ENCODE measurements at places on chromosomes 5 and 9.

GRCh38 chr5:124742983-124743601, 3.3 kb downstream of the ZNF608 start:
- DNase-seq = peak; percentile 92

DNA sequence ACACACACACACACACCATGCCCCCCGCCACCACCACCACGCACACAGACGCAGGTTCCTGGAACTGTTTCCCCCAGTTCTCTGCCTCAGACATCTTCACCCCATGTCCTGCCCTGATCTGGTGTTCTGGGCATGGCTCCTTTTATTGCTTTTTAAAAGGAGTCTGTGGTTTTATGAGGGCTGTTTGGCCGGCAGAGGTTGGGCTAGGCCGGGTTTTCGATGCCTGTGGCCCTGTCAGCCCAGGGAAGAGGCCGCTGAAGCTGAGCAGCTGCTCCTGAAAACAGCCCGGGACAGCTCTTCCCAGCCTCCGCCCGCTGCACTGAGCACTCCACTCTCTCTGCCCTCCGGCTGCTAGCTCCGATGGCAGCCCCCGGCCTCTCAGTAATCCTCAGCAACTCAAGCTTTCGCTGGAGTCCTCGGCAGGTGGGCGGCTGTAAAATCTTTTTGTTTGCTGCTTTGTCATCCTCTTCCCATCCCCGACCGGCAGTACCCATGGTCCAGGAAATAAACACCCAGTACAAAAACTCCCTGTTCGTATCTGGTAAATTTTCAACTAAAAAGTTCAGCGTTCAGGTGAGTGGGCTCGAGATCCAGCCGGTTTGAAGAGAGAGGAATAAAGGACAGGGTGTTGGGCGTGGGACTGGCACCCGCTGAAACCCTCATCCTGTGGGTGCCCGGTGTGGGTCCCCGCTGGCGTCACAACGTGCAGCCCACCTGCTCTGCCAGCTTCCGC, 103.0 kb upstream of the ERCC6L2 start:
- DNase-seq = no peak

DNA sequence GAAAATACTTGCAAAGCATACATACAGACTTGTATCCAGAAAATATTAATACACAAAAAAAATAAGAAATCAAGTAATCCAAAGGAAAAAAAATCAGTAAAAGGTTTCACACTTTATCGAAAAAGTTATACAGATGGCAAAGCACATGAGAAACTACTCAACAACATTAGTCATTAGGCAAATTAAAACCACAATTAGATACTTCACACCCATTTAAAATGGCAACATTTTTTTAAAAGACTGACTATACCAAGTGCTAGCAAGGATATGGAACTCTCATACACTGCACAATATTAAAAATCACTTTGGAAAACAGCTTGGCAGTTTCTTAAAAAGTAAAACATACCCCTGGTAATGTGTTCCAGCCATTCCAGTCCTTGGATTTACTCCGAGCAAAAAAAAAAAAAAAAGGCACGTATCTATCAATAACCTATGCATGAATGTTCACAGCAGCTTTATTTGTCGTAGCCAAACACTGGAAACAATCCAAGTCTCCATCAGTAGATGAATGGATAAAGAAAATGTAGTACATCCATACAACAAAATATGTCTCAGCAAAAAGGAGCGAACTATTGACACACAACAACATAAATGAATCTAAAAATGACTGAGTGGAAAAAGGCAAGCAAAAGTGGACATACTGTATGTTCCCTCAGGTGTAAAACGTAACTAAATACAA, 66.0 kb downstream of the GNAQ start:
- DNase-seq = no peak

DNA sequence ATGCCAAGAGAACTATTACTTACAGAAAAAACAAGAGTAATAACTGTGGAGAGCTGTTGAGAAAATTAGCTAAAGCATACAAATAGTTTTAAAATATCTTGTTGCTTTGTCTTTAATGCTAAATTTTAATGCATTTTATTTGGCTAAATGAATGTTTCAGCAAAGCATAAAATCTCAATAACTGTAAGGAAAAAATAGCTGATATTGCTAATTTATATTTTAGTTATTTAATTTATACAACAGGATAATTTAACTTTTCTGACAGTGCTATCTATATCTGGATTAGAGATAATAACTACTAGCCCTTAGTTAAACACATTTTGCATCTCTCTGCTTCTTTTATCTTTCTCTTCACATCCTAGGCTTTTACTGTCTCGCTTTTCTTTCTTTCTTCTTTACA, 1014.9 kb upstream of the COX7C start:
- no peak for DNase-seq

DNA sequence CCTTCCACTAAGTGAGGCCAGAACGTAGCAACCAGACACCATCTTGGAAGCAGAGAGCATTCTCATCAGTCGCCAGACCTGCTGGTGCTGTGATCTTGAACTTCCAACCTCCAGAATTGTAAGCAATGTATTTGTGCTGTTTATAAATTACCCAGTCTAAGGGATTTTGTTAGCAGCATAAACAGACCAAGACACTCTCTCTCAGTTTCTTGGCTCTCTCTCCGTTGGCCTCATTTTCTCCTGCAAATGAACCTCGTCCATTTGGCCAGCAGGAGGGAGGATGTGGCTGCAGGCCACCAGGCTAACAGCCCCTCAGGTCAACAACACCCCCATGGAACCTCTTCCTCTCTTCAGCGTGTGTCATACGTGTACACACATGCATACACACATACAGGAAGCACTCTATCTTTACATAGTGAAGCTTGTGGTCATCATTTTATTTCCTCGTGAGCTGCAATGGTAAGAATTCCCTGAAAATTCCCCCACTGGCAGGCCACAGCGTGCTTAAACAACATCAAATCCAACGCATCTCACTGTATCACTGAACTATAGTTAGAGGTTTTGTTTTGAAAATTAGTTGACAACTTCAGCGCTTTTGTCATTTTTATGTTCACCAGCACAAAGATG, 62.8 kb upstream of the PPP1R26 start:
- DNase-seq = no peak

DNA sequence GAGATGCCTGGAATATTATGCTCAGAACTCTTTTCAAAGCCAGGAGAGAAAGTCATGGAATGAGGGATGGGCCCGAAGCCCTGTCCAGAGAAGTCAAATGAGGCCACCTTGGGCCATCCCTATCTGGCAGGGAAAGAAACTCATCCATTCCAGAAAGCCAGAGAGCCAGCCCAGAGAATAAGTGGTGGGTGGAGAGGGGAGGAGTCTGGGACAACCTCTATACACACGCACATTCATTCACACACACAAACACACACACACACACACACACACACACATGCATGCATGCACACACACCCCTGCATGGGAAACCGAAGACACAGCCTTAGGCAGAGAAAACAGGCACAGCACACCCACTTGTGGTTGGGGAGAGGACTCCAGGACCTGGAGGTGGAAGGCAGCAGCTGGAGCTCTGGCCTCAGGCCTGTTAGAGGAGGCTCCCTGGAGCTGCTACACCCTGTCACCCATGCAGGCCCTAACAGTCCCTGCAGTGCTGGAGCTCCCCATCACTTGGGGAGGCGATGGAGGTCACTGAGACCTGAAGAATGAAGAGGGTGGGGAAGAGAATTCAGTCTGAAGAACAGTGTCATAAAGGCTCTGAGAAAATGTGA, 38.0 kb downstream of the TGFBI start:
- peak; percentile 36 for DNase-seq

Measured in epithelial cell of esophagus (primary cell).